OCI-LY7 (cell line): ENCODE measurements at places on chromosomes 12 and 14. TPM values are rescaled to one million over a fixed set of nuclear protein-coding genes. Genes with fewer than 3 reads are reported as not detected.

The LRFN5 gene
- not detected in 2 replicates for total RNA-seq

GRCh38 chr14:84975241-84975902 is 554.6 kb upstream of the FLRT2 start:
- DNase-seq = no peak

DNA sequence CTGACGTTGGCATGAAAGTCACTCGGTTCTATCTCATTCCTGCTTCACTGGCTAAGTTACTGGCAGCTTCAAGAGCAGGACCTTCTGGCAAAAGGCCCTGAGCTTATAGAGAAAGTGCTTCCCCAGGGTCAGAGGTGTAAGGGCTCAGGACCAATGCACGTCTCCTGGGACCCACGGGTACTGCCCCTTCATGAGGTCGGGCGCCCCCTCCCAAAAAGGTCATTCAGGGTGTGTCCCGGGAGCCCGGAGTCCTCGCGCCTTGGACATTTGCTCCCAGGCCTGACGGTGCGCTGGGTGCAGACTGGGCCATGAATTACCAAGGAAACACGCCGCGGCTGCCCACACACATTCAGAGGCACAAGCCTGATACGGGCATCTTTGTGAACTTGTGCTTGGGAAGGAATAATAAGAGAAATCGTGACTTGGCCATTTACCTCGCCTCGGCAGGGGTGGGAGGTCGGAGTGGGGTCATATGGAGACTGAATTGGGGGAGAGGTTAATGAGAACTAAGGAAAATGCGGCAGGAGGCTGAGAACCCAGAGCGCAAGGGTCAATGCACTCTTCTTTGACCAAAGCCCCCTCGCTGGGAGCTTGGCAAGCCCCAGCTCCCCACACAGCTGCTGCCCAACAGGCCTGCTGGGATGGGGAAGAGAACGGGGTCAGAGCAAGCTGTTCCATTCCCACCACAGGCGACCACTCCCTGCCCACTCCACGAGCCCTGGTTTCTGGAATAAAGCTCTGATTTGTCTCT is 15.7 kb upstream of the SLC6A12 start:
- DNase-seq = no peak

- DNase-seq = no peak
Measured at GRCh38 chr14:57375156-57375555, 15.2 kb upstream of the NAA30 start.

GRCh38 chr12:53101931-53102781 is 1.1 kb upstream of the SOAT2 start:
- DNase-seq = no peak

The TMPRSS12 gene
- not detected in 2 replicates for total RNA-seq

- no peak for DNase-seq
Measured at GRCh38 chr12:57332646-57333312, 81.8 kb upstream of the STAC3 start.

The GNS gene
- total RNA-seq = 16.0 and 18.0 TPM in 2 replicates

GRCh38 chr12:58959639-58960300 is 39.5 kb upstream of the LRIG3 start:
- no peak for DNase-seq

GRCh38 chr12:14826491-14826890 is 12.5 kb upstream of the SMCO3 start:
- DNase-seq = no peak

DNA sequence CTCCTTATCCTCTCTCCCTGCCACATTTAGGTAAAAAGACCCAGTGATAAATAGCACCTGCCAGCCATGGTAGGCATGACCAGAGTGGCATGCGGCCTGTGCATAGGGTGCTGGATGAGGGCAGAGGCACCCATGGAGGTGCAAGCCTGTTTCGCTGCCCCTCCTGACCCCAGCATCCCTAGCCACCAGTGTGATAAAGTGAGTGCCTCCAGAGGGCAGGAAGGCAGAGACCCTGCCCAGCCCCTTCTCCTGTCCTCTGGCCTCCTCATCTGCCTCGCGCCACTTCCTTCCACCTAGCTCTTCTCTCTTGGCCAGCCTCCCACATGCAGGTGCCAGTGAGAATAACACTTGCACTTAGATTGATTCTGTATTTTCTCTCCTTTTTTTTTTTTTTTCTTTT is 108.3 kb upstream of the FUT8 start:
- DNase-seq = peak; percentile 89

The SELPLG gene
- 21.0 and 25.3 TPM in 2 replicates for total RNA-seq

The PLEKHD1 gene
- 0.17 and 0.19 TPM in 2 replicates for total RNA-seq

The LYZ gene
- total RNA-seq = 0.29 TPM in 1 of 2 replicates, not detected in the other

DNA sequence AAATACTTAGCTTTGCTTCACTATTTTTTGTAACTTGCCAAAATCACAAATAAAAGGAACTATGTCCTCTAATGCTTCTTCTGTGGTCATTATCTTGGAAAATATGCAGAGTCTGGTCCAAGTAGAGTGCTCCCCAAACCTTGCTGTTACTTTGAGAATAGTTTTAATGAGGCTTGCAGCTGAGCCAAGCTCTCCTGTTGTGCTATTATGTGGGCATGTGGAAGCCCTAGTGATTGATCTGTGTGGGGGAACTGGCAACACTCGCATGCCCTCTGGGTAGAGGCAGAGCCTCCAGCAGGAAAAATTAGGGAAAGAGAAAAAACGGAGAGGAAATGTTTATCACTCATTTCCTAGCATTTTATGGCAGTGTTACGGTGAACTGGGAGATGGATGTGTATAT is 473.1 kb downstream of the EGLN3 start:
- no peak for DNase-seq

GRCh38 chr12:51028126-51028812 is 2.1 kb upstream of the SLC11A2 start:
- DNase-seq = peak; percentile 64

GRCh38 chr12:96186607-96187301 is 7.4 kb upstream of the ELK3 start:
- no peak for DNase-seq

DNA sequence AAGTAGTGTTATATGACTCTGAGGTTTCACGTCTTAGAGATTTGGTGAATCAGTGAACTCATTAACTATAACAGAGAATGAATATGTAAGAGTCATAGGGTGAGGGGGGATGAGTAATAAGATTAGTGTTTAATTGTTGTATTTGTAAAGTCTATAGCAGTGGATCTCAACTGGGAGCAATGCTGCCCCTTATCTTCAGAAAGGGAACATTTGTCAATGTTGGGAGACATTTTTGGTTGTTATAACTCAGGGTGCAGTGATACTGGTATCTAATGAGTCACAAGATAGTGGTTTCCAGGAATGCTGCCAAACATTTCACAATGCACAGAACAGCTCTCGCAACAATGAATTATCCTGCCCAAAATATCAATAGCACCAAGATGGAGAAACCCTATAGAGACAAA is 1193.7 kb downstream of the GALC start:
- no peak for DNase-seq

DNA sequence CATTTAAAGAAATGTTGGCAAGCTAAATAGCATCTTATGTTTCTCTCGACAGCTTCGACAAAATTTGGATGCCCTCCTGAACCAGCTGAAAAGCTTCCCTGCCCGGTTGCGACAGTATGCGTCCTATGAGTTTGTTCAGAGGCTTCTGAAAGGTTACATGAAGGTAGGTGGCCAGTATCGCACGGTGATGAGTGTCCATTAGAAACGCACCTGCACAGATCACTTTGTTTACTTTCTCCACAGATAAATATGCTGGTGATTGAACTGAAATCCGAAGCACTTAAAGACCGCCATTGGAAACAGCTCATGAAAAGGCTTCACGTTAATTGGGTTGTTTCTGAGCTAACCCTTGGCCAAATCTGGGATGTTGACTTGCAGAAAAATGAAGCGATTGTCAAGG is 36.5 kb downstream of the DYNC1H1 start:
- DNase-seq = no peak

- no peak for DNase-seq
Measured at GRCh38 chr14:54638135-54638446, 71.2 kb downstream of the SAMD4A start.

The DNAI7 gene
- total RNA-seq = not detected in 2 replicates

The PRH2 gene
- total RNA-seq = not detected in 2 replicates

DNA sequence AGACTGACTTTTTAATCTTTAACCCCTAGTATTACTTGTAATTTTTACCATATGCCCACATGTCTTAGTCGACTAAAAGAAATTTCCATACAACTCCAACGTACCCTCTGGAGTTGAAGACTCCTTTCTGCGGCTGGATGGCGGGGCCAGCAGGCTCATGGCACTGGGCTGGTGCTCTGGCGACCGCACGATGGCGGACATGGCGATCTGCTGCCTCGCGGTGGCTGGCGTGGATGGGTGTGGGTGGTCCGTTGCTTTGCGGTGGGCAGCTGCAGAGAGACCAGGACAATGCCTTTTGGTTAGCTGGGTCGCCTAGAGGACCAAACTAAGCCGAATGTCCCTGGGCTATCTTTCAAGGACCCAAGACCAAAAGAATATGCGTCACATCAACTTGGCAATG is 50.2 kb downstream of the PRKAB1 start:
- DNase-seq = no peak

DNA sequence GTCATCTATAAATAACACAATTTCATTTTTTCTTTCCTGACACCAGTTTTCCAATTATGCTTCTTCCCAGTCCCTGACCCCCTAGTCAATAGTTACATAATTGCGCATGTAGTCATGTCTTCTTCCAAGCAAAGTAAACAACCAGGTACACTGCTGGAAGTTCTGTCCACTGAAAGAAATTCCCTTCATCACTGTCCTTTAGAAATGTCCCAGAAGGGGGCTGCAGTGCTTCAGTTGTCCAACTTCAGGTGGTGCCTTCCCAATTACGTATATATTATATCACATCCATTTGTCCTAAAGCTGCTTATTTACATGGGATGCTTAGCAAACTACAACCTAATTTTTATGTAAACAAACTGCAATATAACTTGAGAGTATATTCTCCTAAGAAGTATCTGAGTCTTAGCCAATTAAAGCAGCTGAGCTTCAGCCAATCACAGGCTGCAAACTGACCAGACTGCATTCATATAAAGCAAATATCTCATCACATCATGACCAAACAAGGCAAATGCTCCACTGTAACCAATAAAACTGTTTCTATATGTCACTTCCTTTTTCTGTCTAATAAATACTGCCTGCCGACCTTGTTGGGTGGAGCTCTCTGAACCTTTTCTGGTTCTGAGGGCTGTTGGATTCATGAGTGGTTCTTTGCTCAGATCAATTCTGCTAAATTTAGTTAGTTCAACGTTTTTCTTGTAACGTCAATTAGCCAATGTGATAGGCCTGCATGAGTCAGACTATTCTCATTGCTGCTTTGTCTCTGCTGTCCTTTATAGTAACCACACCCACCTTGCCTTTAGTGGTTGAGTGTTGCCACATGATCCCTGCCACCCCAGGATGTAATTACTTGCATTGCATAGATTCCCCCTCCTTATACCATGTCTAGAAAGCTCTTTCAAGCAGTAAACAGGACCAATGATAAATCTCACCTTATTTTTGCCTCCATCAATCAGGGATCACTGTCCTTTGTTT is 239.3 kb downstream of the ALG10B start:
- no peak for DNase-seq

- DNase-seq = no peak
Measured at GRCh38 chr12:13102461-13103195, 839 bp downstream of the GSG1 start.

- no peak for DNase-seq
Measured at GRCh38 chr12:42422785-42423184, 96.8 kb downstream of the PPHLN1 start.

The SCNN1A gene
- total RNA-seq = 1.0 and 1.3 TPM in 2 replicates

DNA sequence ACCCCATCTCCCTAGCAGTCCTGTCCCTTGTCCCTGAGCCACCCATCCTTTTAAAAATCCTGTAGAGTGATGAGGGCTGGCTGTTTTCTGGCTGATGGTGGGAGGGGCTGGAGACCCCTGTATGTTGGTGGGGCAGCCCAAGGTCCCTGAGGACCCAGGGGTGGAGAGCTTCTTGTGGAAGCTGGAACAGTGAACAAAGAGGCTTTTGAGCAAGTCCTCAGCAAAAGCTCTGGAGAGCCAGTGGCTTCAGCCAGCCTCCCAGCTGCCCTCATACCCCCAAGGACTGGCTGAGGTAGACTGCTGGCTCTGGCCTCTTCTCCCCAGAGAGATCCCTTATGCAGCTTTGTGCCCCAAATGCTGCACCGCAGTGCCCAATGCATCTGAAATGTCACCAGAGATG is 29.2 kb upstream of the COL2A1 start:
- DNase-seq = no peak

The CEBPE gene
- total RNA-seq = 2.2 and 2.3 TPM in 2 replicates

GRCh38 chr12:99271071-99271470 is 376.5 kb upstream of the GARIN6 start:
- DNase-seq = no peak

DNA sequence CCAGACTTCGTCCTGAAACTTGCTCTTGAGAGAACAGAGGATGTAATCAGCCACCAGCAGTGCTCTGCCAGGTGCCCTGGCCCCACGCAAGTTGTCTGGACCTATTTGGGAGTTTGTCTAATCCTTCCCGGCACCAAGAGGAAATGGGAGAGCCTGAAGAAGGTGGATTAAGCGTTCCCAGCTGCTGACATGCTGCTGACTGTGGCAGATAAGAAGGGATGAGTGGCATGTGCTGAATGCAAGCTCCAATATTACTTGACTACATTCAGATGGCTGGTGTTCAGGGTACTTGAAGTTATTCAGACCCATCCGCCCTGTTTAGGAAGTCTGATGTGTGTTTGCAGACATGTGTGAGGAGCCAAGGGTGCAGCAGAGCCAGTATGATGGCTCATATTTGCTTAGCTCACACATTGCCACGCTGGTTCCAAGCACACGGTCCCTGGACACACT is 440.6 kb upstream of the CCDC196 start:
- DNase-seq = no peak

GRCh38 chr14:74671789-74672188 is 41.1 kb downstream of the AREL1 start:
- no peak for DNase-seq

The GLIPR1L2 gene
- total RNA-seq = not detected in 2 replicates

The FOXN4 gene
- 4.5 and 5.1 TPM in 2 replicates for total RNA-seq
